Naive B cell (primary cell): ENCODE measurements at places on chromosomes 5 and 9.

- peak; percentile 93 for DNase-seq
Observed at GRCh38 chr9:137205126-137206069, at the start of the genes NDOR1 and TMEM203. Gene NDOR1, plus strand, starts transcription at chr9:137205700. Its CDS starts 78 bp downstream, at chr9:137205778. Gene TMEM203, minus strand, starts transcription at chr9:137205648. Its CDS starts 234 bp downstream, at chr9:137205414.

- DNase-seq: no peak
Observed at GRCh38 chr5:170206958-170207357, 25.8 kb upstream of the C5orf58 start.

DNA sequence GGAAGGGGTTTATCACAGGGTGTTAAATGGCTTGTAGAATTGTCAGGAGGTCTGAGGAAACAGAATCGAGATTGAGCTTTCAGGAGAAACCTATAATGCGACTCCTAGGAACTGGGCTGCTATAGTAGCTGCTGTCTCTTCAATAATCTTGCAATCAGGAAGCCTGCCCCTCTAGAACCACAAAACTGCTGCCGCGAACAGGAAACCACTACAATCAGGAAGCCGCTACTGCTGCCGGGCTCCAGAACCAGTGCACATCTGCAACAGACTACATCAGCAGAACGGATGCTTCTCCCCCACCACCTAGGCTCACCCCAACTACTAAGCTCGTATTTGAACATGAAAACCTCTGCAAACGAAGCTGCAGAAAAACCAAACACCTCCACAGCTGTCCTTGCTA lies 31.6 kb downstream of the TNFSF8 start:
- peak; percentile 78 for DNase-seq

- peak; percentile 8 for DNase-seq
Observed at GRCh38 chr5:5752844-5753243, 330.4 kb downstream of the ICE1 start.

DNA sequence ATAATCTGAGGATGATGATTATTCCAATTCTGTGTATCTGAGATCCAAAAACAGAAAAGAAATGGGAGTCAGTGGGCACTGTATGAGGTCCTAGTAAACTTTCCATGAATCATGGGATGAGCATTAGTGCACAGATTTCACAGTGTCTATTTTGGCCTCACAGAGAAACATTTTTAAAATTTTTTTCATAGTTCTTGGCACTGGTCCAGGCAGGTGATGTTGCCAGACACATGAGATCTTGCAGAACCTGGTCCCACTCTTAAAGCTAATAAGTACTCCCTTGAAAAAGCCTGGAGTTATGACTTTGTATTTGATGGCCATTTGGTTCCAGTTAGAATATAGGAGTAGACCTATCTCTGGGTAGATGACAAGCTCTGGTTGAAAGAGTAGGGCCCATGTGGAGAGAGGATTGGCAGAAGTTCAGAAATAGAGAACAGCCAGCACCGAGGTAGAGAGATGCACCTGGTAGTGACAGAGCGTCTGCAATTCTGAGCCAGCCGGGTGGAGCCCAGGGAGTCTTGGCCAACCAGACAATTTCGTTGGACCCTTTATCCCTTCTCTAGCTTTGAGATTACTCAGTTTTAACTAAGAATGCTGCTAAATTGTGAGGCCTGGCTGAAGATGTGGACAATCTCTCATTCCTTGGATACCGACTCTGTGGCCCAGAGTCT lies 6.3 kb upstream of the TNFSF15 start:
- DNase-seq: no peak

DNA sequence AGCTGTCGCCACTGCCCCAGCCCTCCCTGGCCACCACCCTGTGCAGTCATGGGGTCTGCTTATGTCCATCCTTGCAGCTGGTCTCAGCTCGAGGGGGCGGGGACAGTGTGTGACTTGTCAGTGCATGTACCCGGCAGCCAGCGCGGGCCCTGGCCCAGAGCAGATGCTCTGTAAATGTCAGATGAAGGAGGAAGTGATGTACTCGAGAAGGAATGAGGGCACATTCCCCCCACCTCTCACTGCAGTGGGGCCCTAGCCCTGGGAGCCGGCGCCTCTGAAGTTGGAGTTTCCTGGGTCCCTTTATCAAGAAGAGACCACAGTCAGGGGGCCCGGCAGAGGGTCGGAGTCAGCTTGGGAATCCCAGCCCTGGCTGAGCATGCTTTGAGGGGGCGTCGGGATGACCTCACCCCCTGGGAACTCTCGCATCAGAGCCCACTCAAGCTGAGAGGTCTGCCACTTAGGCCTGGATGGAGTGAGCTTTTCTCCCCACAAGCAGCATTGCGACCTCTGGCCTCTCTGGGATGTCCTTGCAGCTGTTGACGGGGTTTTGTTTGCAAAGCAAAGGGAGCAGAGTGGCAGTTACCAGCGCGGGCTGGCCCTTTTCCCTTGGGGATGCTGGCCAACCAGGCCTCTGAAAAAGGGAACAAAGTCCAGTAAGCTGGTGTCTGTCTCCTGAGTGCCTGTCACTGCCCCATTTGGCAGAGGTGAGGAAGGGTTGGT lies 19.0 kb downstream of the NEURL1B start:
- no peak for DNase-seq

- DNase-seq: no peak
Observed at GRCh38 chr9:103183701-103184171, 188.6 kb downstream of the CYLC2 start.

DNA sequence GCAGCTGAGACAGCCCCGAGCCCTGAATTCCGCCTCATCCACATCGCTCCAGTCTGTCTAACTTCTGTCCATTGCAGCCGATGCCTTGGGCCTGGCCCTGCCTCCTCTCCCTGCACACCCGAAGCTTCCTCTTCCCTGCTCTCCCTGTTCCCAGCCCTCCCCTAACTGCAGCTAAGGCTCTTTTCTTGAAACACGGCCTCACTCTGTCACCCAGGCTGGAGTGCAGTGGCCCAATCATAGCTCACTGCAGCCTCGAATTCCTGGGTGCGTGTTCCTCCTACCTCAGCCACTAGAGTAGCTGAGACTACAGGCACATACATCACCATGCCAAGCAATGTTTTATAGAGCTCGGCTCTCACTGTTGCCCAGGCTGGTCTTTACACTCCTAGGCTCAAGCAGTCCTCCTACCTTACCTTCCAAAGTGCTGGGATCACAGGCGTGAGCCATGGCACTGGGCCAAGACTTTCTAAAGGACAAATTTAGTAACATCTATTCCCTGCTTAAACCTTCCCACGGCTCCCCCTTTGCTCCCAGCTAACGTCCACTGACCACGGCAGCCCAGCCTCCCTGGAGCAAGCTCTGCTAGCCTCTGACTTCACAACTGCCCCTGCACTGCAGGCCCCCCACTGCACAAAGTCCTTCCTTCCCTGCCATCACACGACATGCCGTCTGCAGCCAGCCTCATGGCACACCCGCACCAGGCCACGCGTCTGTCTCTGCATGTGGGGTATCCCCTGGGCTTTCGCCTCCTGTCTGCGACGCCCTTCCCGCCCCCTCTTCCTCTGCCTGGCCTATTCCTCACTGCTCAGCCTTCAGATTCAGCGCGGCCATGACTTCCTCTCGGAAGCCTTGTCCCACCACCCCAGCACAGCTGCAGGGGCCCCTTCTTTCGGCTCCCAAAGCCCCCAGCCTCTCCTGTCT lies 28.6 kb downstream of the LAMC3 start:
- DNase-seq: no peak

GRCh38 chr5:75045071-75045470 lies 7.3 kb downstream of the GCNT4 start:
- no peak for DNase-seq

- DNase-seq: no peak
Observed at GRCh38 chr5:149039506-149039905, 23.4 kb downstream of the SH3TC2 start.

DNA sequence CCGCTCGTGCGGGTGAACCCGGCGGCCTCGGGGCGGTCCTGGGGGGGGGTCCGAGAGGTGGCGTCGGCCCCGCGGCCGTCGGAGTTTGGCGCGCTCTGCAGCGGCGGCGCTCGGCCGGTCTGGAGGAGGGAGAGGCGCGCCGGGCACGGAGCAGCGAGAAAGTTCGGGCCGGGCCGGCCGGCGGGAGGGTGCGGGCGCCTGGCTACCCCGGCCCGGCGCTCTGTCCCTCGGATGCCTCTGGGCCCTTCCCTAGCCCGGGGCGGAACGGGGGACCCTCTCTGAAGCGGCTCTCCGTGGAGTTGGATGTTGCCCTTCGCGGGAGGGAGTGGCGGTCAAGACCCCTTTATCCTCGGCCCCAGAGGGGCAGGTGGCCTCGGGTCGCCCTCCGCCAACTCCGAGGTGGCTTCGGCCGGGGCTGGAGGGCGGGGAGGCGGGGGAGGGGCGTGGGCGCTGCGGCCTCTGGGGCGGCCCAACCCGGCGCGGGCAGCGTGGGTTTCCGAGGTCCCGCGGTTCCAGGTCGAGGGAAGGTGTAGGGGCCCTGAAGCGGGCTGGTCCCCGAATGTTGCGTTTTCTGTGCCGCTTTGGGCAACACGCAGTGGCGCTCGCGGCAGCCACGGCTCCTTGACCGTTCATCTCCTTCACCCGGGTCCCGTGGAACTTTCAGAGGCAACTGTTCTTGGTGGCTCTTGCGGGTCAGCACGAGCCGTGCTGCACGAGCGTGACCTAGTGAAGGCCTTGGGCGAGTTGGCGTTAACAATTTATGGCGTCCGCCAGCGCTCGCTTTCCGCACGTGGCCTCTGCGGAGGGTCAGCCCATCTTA lies 290.5 kb downstream of the DOCK8 start:
- DNase-seq: peak; percentile 19

DNA sequence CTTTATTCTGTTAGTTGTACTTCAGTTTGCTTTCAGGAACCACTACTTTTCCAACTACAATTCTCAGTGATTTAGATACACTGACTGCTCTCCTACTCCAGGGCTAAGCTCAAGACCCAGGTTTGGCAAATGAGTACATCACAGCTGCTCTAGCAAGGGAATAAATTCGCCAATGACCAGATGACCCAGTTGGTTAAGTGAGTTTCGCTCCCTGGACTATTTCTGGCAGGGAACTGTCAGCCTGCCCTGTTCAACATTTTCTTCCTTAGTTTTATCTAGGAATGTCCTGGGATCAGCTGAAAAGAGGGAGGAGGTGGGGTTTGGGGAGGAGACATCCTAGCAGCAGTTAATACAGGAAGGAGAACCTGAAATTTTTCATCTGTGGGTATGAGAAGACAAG lies 6.4 kb upstream of the STARD4 start:
- DNase-seq: no peak
